NCI-H1105 (cell line): ENCODE measurements at places on chromosomes 7 and 10.

GRCh38 chr7:39602351-39602750 lies 21.0 kb upstream of the RALA start:
- DNase-seq = no peak

DNA sequence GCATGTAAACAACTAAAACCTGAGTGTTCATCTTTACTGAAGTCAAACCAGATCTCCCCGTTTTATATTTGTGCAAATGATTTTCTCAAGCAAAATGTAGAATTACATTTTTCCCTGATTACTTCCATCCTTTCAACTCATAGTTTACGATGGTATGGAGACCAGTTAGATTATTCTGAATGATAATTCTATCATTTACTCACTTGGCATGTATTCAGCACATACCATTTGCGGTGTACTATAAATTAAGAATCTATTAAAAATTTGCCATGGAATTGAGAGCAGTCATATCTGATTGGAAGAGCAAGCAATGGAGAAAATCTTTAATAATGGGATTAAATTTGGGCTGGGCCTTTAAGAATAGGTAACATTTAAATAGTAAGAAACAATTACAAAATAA lies 22.4 kb downstream of the DNAJC1 start:
- DNase-seq = no peak

- no peak for DNase-seq
Observed at GRCh38 chr10:73287441-73287840, 35.0 kb upstream of the MRPS16 start.

GRCh38 chr10:125084614-125085257 lies 75.6 kb downstream of the CTBP2 start:
- DNase-seq = peak; percentile 82

- DNase-seq = peak; percentile 18
Observed at GRCh38 chr10:87658321-87658795, 1.3 kb upstream of the PAPSS2 start.
